SJCRH30 (cell line): ENCODE measurements at places on chromosomes 13 and 19. TPM values are rescaled to one million over a fixed set of nuclear protein-coding genes. Genes with fewer than 3 reads are reported as not detected.

- no peak for DNase-seq
These were observed 5.0 kb upstream of the ZIC5 start for GRCh38 chr13:99976575-99976974.

CASP14 gene
- total RNA-seq, result 0.02 TPM in 1 of 2 replicates, not detected in the other

ERICH4 gene
- total RNA-seq, result not detected in 2 replicates

GRCh38 chr19:39110263-39110967 lies 15.2 kb upstream of the PAK4 start:
- DNase-seq, result peak; percentile 72

- DNase-seq, result no peak
These were observed 6.9 kb downstream of the KIR3DL3 start for GRCh38 chr19:54731191-54731590.

ZNF208 gene
- total RNA-seq, result not detected in 2 replicates

DNA sequence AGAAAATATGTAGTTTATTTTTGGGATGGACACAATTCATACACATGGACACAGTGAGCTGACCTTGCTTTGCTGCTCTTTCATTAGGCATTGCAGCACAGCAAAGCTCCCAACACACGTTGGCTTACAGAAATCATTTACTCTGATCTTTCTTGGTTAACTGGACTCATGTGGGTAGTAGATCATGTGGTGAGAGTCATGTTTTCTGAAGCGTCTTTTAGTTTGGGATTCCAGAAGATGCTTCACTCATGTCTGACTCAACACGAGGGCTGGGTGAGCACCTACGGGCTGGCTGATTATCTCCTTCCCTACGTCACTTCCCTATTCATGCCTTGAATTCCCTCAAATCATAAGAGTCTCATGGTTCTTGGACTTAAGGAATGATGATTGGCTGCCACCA lies 12.1 kb upstream of the LGALS16 start:
- no peak for DNase-seq

GRCh38 chr19:14410091-14411051 lies 8.8 kb downstream of the DDX39A start:
- no peak for DNase-seq

- DNase-seq, result peak; percentile 38
These were observed 44.5 kb downstream of the SLC7A9 start for GRCh38 chr19:32824916-32825608.

DNA sequence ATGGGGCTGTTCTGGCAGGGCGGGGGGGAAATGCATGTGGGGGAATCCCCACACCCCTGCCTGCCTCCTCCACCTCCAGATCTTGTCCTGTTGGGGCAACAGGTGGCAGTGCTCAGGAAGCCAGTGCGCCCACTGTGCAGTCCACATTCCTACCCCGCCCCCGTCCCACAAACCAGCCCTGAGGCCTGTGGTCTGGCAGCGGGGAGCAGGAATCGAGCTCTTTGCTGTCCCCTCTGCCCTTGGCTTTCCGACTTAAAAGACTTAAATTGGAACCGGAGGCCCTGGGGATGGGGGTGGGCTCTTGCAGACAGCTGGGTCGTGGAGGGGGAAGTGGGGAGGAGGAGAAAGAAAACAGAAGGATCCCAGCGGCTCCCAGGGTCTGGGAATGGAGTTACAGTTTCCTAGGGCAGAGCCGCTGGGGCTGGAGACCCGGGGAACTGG lies 4.3 kb downstream of the NANOS3 start:
- DNase-seq, result peak; percentile 96

DNA sequence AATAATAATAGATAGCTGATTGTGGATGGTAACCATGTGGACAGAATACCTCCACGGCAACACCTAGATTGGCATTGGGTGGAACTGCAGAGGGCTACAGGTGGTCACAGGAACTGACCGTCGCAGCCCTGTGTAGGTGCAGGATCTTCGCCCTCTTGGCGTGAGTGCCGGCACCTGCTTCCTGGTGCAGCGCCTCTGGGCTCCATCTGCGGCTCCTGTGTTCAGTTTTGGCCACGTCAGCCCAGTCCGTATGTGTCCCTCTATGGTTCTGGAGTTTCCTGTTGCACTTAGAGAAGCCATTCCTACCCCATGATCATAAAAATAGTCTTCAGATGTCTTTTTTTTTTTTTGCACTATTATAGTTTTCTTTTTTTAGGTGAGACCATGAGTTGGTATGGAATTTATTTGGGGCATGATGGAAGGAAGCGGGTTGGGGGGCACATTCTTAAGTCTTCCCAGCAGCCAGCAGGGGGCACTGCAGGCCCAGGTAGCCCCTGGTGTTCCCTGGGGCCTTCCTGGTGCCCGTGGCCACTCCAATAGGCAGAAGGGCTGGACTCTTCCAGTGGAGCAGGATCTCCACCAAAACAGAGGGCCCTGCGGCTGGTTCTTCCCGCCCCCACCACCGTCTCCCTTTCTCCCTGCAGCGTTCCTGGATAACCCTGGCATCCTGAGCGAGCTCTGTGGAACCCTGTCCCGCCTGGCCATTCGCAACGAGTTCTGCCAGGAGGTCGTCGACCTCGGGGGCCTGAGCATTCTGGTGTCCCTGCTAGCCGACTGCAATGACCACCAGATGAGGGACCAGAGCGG lies 10.1 kb upstream of the SLC25A42 start:
- peak; percentile 63 for DNase-seq

DNA sequence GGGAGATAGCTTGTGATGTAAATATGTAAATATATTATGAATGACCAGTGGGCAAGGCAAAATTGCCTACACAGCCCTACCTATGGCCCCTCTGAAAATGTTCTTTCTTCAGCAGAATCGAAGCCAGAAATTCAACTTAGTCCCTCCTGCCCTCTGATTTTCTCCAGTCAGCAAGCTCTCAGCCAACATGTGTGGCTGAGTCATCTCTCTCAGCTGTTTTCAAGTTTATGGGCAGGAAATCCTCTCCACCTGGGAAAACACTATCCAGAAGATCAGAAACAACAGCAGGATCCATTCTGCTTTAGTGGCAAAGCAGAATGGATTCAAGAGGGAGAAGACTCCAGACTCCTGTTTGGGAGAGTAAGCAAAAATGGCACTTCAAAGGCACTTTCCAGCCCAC lies 8.9 kb upstream of the ZNF527 start:
- DNase-seq, result peak; percentile 23

DNA sequence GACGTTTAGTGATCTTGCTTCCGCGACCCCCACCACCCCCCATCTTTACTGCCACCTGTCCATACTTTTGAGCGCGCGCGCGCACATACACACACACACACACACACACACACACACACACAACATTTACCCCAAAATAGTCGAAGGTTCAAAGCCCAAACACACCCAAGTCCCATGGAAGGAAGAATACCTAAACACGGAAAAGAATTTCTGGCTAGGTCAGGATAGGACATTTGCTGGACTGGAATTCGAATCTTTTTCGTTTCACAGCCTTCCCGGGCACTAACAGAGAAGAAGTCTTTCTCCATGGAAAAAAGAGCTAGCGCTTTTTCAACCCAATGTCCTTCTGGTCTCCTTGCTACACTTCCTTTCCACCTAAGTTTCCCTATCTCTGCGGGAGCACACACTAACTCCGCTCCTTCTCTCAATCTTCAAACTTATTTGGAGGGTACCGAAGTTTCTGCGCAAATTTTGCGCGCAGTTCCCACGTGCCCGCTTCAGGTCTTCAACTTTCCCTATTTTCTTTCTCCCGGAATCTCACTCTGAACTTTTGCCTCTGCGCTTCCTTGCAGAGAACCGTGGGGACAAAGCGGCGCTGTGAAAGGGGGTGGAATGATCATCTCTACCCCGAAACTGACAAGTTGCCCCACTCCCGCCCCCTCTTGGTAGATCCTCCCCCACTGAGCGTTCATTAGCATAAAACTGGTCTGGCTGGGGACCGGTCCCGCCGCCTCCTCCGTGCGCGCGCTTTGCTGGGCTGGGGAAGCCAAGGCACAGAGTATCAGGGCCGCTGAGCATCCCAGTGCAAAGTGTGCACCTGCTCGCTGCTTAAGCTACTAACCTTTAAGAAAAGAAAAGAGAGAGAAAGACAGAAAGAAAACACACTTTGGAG lies 2.7 kb downstream of the DACH1 start:
- peak; percentile 84 for DNase-seq

KLK8 gene
- not detected in 2 replicates for total RNA-seq

DNA sequence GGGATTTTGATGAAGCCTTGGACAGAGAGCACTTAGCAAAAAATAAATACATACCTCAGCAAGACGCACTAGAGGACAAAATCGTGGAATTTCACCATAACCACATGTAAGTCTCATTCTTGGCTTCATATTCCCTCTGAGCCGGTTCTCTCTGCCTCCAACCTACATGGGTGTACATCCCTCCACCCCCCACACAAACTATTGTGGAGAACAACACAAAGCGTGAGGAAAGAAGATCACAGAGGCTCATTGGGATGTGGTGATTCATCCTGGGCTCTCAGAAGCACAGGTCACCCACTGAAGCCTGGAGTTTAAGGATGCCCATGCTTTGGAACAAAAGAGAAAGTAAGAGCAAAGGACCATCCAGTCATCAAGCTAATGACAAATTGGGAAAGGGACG lies 192.2 kb downstream of the STK24 start:
- DNase-seq, result no peak

DNA sequence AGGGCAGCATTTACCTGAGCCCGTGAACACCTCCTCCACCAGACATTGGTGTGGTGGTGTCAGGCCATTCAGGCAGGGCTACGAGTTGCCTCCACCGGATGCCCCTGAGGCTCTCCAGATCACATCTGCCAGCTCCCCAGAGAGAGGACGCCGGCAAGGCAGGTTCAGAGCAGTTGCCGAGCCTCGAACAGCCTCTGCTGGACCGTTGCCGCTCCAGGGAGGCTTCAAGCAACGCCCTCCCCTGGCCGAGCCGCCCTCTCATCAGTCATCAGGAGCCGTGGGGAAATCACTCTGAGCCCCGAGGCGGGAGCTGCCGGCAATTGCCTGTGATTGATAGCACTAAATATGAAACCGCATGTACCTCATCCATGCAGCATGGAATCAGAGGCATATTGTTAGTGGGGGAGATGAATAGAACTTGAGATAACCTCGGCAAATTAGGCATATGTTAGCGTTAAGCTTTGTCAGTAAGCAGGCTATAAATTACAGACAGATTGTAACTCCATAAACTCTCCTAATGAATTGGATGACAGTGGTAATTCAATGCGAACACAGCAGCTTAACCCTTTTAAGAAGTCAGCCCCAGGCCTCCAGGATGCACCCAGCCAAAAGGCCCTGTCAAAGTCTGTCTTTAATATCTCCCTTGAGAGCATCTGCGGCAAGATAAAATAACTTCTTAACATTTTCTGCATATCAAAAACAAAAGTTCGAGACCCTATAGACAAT lies 29.8 kb upstream of the SPACA7 start:
- DNase-seq, result peak; percentile 21
